Activated CD4-positive, CD25-positive, alpha-beta regulatory T cell treated with anti-CD3 and anti-CD28 coated beads, Interleukin-2, amount 50 U/mL, for 24 hours (primary cell): ENCODE measurements at places on chromosomes 2 and 18.

GRCh38 chr2:75320898-75321598 lies 121.7 kb upstream of the TACR1 start:
- no peak for ATAC-seq

DNA sequence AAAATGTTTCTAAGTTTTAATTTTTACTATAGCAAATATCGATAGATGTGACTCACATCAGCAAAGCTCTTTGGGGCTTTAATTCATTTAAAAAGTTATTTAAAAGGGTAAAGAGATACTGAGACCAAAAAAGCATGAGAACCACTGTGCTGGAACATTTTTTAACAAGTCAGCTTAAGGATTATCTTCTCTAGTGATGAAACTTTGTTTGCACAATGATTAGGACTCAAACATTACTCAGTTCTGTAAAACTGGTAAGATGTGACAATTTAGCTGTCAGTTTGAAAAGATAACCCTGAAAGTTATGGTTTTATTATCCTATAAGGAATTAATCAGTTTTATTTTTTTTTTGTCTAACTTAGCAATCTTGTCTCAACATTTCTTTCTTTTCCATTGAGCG lies 301.4 kb downstream of the TSN start:
- no peak for ATAC-seq

DNA sequence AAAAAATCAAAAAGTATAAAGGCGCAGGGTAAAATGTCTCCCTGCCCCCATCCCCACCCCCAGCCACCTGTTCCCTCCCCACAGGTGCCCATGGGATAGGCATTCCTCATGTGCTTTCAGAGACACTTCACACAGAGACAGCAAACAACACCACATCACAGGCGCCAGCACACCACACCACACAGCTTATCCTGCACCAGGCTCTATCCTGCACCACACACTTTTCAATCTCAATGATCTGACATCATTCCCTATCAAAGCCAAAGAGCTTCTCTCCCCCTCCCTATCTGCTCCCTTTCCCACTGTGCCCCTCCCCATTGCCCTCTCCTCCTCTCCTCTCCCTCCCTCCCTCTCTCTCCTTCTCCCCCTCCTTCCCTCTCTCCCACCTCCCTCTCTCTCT lies 15.5 kb downstream of the FAM178B start:
- no peak for ATAC-seq

GRCh38 chr2:25176138-25176537 lies 7.8 kb upstream of the POMC start:
- no peak for ATAC-seq

- ATAC-seq: no peak
These were observed 175.7 kb downstream of the ZNF516 start for GRCh38 chr18:76319366-76319765.

GRCh38 chr2:145284551-145284950 lies 764.6 kb upstream of the ZEB2 start:
- no peak for ATAC-seq

- peak; percentile 85 for ATAC-seq
These were observed 14.1 kb upstream of the PMAIP1 start for GRCh38 chr18:59885579-59886163.

DNA sequence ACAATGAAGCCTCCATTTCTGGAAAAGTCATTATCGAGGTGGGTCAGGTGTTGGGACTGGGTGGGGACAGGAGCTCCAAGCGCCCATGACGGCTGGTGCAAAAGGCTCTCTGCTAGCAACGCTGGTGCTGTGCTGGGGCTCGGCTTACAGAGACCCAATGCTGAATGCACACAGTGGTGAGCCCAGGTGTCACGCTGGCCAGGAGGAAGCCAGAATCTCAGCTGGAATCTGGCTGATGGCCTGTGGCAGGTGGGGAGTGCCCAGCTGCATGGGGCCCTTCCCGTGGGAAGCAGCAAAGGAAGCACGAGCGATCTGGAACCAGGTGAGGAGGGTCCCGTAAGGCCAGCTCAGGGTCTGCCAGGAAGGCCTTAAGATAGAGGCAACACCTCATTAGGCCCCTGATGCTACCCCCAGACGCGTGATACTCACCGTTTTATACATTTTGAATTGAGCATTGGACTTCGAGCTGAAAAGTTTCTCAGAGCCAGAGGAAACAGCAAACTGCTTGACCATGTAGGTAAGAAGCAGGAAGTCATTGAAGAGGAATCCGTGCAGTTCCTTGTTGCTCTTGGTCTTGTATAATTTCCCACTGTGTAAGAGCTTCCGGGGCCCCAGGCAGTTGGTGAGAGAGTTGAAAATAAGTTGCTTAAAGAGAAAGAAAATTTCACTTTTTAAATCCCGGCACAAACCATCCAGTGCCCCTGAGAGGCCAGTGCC lies 34.7 kb downstream of the FAM228A start:
- ATAC-seq: no peak

GRCh38 chr2:217688494-217688893 lies 314.3 kb downstream of the TNS1 start:
- no peak for ATAC-seq

DNA sequence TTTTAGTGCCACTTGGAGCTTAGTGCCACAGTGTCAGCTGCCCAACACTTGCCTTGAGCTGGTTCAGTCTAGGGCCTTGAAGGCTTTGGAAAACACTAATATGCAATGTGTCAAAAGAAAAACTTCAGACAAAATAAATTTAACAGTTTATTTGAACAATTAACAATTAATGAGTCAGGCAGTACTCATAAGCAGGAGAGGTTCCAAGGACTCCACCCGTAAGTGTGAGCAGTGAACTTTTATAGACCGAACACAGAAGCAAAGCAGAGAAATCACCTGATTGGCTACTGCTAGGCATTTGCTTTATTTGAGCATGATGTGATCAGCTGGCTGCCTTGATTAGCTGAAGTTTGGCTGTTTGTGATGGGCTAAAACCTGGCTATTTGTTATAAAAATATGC lies 49.5 kb upstream of the TBC1D8 start:
- no peak for ATAC-seq

DNA sequence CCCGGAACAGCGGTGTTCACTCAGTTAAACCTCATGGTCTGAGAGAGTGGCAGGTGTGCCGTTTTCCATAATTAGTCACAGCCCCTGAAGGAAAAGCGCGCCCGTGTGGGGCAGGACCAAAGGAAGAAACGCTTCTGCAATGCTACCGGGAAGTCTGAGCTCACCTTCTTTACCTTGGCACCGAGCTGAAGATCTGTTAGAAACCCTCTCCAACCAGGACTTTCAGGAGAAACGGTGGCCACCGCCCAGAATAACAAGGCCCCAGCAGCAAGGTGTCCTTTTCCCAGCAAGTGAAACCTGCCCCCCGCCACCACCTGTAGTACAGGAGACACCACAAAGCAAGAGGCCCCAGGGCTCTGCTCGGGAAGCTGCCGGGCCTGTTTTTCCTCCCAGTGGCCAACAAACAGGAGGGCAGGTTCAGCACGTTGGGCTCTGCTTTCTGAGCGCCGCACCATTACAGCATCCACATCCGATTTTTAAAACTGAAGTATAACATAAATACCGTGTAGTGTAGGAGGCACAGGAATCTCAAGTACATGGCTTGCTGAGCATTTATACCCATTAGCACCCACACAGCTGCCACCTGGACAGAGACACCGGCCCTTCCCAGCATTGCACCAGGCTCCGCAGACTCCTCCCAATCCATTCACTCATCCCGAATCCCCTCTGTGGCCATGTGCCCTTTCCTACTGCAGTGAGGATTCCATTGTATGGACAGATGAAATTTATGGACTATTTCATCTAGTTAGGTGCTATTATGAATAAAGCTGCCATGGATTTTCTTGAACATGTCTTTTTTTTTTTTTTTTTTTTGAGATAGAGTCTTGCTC lies 121.8 kb upstream of the RIOK3 start:
- ATAC-seq: no peak

- ATAC-seq: no peak
These were observed 53.1 kb upstream of the STK39 start for GRCh38 chr2:168300460-168300859.

DNA sequence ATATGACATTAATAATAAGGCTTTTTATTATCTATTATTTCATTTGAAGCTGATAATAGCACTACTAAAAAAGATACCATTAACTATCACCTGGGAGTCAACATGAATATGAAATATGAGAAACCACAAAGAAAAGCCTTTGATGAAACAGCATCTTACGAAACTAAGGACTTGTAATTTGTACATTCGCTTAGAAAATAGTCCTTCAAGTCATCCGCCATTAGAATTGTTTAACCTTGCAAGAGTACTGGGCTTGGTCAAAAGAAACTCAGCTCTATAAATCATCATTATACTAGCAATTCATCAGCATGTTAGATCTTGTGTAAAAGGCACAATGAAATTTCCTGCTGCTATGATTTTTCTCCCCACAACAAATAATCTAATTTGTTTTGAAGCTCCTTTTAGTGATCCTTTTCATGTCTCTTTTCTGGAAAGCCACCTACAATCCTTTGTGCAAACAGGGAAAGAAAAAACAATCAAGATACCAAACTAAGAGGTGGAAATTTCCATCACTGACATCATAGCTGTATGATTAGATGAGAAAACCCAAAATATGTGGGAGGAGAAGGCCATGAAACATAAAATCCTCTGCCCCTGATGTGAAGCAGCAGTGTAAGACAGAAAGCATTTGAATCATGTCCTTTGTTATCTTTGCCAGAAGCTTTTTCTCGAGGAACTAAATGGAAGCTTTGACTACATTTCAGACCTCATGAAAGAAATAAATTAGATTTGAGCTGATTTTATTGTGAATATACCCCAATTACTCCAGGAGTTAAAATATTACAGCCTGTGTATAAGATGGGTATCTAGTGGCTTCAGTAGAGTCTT lies 31.2 kb downstream of the SCN9A start:
- ATAC-seq: no peak

DNA sequence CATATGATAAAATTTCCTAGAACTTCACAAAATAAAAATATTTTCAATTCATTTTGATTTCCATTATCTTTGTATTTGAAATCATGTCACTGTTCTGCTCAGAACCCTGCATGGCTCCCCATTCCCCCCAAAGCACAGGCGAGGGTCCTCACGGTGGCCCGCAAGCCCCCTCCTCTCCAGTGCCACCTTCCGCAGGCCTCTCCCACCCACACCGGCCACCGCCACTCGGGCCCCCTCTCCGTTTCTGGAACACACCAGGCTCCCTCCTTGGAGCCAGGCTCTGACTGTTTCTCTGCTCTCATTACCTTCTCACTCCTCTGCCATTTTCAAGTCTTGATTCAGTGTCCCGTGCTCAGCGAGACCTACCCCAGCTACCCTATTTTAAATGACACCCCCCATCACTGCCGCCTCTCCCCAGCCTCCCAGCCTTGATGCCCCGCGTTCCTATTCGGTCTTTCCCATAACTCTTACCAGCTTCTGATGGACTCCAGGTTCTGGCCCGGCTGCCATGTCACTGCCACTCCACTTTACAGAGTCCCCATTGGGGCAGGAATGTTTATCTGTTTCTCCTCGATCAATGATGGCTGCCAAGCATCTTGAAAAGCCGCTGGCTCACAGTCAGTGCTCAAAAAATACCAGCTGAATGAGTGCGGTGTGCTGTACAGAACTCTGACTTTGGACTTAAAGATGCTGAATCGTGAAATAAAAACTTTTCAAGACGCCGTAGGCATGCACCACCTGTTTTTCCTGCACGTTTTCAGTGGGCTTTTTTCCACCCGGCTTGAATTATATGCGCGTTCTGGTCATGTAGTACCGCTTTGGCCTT lies 201.0 kb downstream of the GBX2 start:
- no peak for ATAC-seq

DNA sequence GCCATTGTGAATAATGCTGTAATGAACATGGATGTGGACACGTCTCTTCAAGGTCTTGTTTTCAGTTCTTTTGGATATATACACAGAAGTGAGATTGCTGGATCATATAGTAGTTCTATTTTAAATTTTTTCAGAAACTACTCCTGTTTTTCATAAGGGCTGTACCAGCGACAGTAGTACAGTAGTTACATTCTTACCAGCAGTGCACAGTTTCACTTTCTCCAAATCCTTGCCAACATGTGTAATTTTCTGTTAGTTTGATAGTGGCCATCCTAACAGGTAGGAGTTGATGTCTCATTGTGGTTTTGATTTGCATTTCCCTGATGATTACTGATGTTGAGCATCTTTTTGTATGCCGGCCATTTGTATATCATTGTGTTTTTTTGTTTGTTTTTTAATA lies 81.7 kb downstream of the EPC2 start:
- peak; percentile 59 for ATAC-seq

DNA sequence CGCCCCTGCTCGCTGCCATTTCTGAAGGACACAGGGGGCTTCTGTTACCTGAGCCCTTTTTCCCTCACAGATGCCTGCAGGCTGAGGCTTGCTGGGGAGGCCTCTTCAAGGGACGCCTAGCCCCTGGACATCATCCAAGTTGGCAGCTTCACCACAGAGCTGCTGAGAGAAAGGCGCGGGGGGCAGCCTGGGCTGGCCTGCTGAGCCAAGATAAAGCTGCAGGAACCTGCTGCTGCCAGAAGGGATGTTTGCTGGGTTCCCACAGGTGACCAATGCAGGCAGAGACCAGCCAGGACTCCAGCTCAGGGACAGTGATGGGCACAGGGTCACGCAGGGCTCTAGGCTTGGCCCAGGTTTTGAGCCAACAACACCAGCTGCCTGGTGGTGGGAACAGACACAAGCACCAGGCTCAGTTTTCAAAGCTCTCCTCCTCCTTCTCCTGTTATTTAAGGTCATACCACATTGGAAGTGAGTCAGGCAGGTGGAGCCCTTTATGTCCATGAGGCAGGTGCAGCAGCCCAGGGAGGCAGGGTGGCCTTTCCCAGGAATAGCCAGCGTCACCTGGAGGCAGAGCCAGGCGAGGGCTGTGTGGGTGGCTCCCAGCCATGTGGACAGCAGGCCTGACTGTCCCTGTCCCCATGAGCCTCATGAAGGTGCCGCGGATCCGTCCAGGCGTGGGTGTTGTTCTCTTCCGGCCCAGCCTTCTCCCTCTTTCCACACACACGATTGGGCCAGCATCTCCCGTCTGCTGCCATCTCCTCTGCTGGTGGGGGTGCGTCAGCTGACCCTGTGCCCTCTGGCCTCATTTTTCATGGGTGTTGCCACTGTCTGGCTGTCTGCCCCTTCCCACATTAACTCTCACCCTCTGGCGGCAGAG lies 515.5 kb upstream of the MYT1L start:
- ATAC-seq: no peak

DNA sequence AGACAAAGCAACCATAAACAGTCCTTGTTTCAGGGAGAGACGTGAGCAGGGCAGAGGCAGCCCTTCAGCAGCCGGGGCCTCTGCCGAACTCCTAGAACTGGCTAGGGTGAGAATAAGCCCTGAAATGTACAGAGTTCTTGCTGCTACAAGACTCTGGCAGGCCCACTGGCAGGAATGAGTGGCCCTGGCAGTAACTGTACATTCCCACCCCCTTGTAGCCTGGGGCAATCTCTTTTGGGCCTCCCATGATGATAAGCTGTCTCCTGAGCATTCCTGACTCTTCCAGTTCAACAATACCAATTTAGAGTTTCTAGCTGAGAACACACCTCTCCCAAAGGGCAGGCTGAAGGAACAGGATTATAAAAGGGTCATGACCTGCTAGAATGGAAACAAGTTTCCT lies 54.3 kb downstream of the HAUS1 start:
- no peak for ATAC-seq
